ENCODE measurements at places on chromosomes 6 and 20.

DNA sequence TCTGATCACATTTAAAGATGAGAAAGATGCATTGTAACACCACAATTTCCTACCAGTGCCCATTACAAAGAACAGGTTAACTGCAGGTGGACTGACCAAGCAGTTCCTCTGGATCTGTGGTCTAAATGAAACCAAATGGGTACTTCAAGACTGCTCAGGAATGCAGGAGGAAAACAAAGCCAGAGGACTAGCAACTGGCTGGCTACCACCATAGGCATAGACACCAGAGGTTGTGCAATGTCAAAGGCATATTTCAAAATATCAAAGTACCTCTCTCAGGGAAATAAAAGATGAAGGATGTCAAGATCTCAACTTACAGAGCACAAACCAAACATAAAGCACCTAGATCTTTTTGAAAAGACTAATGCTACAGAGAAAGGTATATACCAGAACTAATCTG lies 65.5 kb downstream of the GMDS start:
- DNase-seq, result peak; percentile 22

- DNase-seq, result no peak
These were observed 8.7 kb downstream of the SLC17A5 start for GRCh38 chr6:73644941-73645591.

- DNase-seq, result no peak
These were observed 116.1 kb downstream of the RIN2 start for GRCh38 chr20:19874040-19874727.

DNA sequence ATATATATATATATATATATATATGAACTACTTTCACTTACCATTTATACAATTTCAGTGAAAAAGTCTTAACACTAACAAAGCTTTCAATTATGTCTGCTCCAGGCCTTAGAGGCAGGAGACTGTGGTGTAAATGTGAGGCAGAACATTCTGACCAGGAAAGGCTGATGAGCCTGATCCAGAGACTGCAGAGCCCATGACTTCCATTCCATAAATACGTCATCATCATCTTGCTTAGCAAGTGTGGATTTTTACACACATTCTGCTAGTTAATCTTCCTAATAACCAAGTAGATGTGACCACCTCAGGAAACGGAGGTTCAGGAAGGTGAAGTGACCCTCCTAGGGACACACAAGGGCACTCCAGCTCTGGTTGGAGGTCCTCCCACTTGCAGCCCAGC lies 14.9 kb downstream of the TRERF1 start:
- DNase-seq, result no peak

DNA sequence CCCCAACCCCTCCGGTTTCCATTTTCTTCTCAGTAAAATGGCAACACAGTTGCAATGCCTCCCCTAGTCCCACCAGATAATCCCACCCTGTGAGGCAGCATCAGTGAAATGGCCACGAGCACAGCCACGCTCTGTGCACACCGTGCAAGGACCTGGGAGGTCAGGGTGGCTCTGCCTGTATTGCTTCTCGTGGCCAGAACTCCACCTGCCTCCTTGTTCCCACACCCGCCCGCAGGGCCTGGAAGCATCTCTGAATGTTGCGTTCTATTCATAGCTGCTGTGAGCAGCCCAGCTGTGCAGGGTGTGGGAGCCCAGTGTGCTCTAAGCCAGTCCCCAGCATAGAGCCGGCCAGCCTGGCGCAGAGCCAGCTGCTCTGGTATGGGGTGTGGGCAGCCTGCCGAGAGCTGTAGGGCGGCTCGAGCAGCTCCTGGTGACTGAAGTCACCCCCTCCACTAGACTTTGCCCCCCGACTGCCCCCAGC lies 161.1 kb downstream of the DLL1 start:
- DNase-seq, result no peak

- no peak for DNase-seq
These were observed 7.7 kb downstream of the PHIP start for GRCh38 chr6:79070206-79070825.

DNA sequence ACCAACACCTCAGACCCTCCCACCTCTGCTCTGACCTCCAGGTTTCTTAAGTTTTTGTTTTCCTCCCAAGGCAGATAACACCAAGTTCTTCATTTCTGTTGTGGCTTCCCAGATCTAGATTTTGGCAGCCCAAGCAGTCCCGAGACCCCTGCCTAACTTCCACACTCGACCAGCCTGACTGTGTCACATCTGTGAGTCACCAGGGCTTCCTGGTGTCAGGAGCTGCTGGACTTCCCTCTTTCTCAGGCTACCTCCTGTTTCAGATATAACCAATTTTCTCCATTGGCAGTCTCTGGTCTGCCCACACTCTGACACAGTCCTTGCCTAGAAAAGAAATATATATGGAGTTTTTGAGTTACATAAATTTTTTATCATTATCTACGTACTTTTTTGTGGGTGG lies 46.1 kb upstream of the CCN6 start:
- DNase-seq, result no peak

- DNase-seq, result peak; percentile 69
These were observed 5.6 kb upstream of the SYNE1 start for GRCh38 chr6:152642578-152643375.

GRCh38 chr6:158322724-158323560 lies 10.7 kb downstream of the TULP4 start:
- DNase-seq, result no peak

GRCh38 chr6:113599444-113599843 lies 257.7 kb upstream of the MARCKS start:
- DNase-seq, result no peak

DNA sequence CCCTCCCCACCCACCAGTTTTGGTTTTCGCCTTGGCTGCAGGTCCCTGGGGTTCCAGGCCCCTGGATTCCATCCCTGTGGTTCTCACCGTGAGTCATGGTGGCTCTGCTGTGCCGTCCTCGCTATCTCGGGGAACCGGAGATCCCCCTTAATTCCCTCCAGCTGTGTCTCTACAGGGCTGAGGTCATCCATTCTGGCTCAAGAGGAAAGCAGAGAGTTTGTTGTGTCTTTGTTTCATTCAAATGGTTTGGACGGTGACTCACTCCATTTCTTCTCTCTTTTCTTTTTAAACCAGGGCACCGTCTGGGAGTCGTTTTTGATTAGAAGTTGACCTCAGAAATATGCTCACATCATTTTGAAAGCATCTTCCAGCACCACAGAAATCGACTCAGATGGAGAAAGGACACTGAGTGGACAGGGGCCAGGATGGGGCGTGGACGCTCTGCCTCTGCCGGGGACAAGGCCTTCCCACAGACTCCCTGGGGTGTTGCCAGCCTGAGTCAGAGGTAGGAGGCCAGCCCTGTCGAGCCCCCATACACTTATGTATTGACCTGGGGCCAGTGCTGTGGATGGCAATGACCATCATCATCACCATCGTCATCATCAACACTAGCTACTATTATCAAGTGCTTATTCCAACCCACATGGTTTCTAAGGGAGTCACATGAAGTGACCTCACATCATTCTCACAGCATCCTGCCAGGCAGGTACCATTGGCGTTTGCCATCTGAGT lies 176.2 kb downstream of the NFATC2 start:
- no peak for DNase-seq

DNA sequence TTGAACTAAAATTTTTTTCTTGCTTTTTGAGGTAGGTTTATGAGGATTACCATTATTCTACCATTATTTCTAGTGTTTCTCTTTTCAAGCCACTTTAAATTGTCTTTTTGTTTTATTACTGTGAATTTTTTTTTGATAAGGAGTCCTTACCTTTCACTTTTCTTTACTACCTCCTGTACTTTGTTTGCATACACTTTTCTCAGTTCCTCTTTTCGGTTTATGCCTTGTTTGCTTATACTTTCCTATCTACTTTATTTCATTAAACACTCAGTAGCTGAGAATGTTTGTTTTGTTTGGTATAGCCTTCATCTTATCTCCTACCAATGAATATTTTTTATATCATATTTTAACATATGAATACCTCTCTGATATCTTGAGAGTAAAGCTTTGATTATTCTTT lies 147.9 kb downstream of the TFAP2B start:
- DNase-seq, result no peak

DNA sequence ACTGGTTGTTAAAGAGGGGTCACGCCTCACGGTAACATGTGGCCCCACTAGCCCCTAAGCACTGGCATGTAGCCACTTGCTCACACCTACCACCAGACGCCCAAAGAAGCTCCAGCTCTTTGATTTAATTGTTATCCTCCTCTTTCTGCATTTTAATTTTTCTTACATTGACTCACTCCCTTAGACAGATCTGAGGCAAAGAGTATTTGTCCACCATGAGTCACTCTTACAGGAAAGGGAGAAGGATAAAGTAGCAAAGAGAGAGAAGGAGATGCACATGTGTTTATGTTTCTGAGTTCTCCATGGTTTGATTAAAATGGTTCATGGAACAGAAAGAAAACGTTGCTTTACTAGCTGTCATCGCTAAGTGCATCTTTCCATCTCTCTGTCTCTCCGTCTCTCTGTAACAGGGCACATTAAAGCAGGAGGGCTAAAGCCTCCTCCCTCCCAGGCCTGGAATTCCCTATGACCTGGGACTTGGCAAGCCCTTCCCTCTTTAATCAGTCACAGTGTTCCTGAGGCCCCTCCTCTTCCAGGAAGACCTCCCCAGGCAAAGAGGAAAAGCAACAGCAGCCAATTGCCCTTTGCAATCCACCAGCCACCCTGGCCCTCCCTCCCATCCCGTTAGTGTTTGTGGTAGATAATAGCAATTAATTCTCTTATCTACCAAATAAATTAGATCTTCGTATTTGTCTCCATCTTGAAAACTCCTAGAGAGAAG lies 112.8 kb upstream of the TSHZ2 start:
- DNase-seq, result no peak

GRCh38 chr6:137811121-137811915 lies 55.7 kb upstream of the TNFAIP3 start:
- peak; percentile 64 for DNase-seq

GRCh38 chr6:53335224-53335994 lies 13.3 kb downstream of the ELOVL5 start:
- DNase-seq, result no peak

GRCh38 chr6:107634324-107635056 lies 144.6 kb downstream of the SOBP start:
- DNase-seq, result no peak

- no peak for DNase-seq
These were observed 84.0 kb downstream of the LRRC1 start for GRCh38 chr6:53878808-53879207.

GRCh38 chr6:36204068-36204753 lies 7.7 kb downstream of the BRPF3 start:
- no peak for DNase-seq

- DNase-seq, result no peak
These were observed 9.2 kb downstream of the KCNG1 start for GRCh38 chr20:51013577-51014330.

DNA sequence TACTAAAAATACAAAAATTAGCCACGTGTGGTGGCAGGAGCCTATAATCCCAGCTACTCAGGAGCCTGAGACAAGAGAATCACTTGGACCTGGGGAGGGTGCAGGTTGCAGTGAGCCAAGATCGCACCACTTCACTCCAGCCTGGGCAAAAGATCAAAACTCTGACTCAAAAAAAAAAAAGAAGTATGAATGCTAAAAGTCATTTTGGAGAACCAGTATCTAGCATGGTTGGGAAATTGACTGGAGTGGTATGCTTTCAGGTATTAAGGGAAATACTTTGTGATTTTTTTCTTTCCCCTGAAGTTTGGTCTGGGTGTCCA lies 30.1 kb downstream of the PCMT1 start:
- no peak for DNase-seq

DNA sequence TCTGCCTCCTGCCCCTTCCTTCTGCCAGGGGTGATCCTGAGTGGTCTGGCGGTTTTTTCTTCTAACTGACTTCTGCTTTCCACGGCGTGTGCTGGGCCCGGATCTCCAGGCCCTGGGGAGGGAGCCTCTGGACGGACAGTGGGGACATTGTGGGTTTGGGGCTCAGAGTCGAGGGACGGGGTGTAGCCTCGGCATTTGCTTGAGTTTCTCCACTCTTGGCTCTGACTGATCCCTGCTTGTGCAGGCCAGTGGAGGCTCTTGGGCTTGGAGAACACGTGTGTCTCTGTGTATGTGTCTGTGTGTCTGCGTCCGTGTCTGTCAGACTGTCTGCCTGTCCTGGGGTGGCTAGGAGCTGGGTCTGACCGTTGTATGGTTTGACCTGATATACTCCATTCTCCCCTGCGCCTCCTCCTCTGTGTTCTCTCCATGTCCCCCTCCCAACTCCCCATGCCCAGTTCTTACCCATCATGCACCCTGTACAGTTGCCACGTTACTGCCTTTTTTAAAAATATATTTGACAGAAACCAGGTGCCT lies 10.2 kb downstream of the SLC29A1 start:
- DNase-seq, result no peak

DNA sequence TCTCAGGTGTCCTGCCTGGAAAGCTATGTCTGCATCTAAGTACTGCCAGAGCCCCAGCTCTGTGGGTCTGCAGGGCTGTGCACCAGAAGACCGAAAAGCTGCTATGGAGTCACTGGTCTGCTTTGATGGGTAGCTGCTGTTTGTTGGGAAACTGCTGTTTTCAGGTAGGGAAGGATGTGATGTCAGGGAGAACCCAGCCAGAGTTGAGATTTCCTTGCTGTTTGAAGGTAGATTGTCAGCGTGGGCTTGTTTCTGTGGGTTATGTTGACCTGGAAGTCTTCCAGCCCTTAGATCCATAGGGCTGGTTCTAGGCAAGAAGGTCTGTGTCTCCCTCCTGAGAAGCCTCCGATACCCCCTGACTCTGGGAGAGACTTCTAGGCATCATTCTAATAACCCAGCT lies 12.2 kb upstream of the SHLD1 start:
- no peak for DNase-seq

- no peak for DNase-seq
These were observed 62.2 kb downstream of the PHACTR3 start for GRCh38 chr20:59666586-59666985.

- peak; percentile 11 for DNase-seq
These were observed 3.9 kb upstream of the FAM83C start for GRCh38 chr20:35296101-35296554.

DNA sequence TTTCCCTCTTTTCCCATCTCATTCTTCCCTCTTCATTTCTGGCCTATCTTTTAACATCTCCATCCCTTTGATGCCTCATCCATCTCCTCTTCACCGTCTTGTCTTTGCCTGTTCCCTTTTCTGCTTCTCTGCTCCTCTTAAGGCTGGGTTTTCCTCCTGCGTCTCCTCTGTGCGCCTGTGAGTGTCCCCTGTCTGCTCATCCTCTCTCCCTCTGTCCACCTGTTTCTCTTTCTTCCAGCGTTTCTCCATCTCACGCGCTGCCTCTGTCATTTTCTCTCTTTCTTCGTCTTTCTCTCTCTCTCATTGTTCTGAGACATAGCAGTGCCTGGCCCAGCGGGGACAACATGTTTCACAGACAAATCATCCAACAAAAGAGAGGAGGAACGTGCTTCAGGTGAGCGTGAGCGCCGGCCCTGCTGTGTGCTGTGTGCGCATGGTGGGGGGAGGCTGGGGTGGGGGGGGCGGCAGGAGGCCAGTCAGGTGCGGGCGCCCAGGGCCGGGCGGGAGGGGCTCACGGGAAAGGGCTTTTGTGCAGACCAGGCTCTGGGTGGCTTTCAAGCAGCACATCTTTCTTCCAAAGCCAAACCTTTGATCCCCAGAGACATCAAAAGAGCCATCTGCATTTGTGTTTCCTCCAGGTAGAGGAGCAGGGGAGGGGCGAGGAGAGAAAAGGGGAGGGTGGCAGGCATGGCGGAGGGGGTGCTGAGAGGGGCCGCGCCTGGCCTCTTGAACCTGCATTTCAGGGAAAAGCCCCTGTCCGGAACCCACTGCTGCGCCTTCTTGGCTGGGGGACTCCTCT lies 121.3 kb downstream of the VEGFA start:
- DNase-seq, result no peak
